ENCODE measurements at places on chromosomes 6 and 20.

DNA sequence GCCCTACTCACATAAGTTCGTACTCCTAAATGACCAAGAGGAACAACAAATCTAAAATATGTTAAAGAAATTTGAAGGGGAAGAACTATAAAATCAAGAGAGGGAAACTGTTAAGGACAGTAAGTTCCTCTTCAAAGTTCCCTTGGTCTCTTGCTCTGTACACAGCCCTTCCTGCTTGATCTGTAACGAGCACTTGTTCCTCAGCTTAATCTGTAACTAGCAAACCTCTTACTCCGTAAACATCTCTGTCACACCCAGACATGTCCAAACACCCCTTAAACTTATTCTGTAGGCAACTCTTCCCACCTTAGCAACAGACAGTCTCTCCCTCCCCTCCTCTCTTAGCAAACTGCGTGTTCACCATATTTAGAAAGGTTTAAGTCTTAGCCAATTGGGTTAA, 29.9 kb downstream of the PLN start:
- no peak for DNase-seq

GRCh38 chr6:137122612-137123011, 50.8 kb downstream of the IL22RA2 start:
- DNase-seq: no peak

DNA sequence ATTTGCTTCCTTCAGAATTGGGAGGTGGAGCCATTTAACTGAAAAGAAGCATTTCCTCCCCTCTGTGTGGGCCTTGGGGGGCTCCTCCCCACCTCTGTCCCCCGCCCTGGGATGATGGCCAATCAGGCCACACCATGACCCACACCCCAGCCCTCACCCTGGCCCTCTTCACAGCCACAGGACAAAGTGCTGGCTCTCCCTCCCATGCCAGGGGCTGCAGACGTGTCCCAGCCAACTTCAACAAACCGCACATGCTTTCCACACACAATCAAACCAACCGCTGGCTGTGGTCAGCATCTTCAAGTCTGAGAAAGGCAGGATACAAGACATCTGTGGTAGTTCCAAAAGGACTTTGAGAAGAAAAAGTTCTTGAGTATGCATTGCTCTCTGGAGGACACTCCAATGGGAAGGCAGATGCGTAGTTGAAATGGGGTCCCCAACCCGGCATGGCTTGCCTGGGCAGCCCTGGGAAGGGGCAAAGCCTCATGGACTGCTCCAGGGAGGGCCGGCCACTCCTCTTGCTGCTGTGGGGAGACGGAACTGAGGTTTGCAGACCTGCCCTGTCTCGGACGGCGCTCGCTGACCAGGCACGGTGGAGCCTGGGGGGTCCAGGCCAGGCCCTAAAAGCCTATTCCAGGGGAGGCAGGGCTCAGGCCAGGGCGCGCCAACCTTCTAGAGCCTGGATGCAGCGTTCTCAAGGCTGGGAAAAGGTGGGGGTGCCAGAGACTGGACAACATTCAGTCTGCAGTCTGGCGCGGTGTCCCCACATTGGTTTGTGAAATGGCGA, 12.2 kb downstream of the TTLL2 start:
- no peak for DNase-seq

- no peak for DNase-seq
Measured at GRCh38 chr20:11445161-11445560, 472.5 kb upstream of the BTBD3 start.

DNA sequence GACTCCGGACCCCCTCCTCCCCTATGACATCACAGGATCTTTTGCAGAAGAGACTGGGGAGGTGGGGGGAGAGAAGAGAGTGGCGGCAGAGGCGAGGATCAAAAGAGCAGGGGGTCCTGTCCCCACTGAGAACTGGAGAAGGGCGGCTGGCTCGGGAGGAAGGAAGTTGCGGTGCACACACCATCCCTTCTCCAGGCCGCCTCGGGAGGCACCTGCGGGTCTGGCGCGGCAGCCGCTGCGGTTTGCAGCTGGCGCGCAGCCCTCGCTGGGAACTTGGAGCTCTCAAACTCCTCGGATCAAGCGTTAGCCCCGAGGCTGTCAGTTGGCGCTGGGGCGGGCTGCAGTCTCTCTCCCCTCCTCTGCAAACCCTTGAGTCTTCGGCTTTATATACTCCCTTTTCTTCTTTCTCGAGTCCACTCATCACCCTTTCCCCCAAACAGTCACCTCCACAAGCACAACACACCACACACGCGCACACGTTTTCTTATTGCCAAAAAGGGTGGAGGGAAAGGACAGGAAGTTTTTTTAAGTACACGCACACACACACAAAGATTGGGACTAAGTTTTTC, 180.7 kb downstream of the TBXT start:
- DNase-seq: no peak
